Spinal cord (tissue), 10 donors: ENCODE measurements at places on chromosomes 13 and 19. TPM values are rescaled to one million over a fixed set of nuclear protein-coding genes. Genes with fewer than 3 reads are reported as not detected.

The N4BP2L1 gene
- 20.1 TPM for polyA plus RNA-seq

The FBN3 gene
- 31.7 TPM for polyA plus RNA-seq

The DLEU7 gene
- 8.8 TPM for polyA plus RNA-seq

The ERICH4 gene
- polyA plus RNA-seq = 0.39 TPM

The MOB3A gene
- polyA plus RNA-seq = 30.8 TPM

The SIGLEC11 gene
- polyA plus RNA-seq = 0.52 TPM

The LILRA1 gene
- polyA plus RNA-seq = 0.72 TPM

The KLK4 gene
- polyA plus RNA-seq = 1.9 TPM

The IFNL4 gene
- 0.80 TPM for polyA plus RNA-seq

The FFAR2 gene
- polyA plus RNA-seq = 0.50 TPM

The ZNF763 gene
- polyA plus RNA-seq = 4.8 TPM

The ZNF440 gene
- 22.6 TPM for polyA plus RNA-seq

The ZSCAN5B gene
- 0.17 TPM for polyA plus RNA-seq

The MBD3L5 gene
- not detected for polyA plus RNA-seq

The SYNGR4 gene
- 0.76 TPM for polyA plus RNA-seq

The NPAS1 gene
- polyA plus RNA-seq = 3.6 TPM

The PPP2R1A gene
- 752 TPM for polyA plus RNA-seq

The PLEKHJ1 gene
- 106 TPM for polyA plus RNA-seq

The TMC4 gene
- polyA plus RNA-seq = 4.2 TPM

The MAMSTR gene
- 6.6 TPM for polyA plus RNA-seq

The CYP2A6 gene
- 0.48 TPM for polyA plus RNA-seq

The ZNF726 gene
- polyA plus RNA-seq = 8.4 TPM

The PABPC3 gene
- 0.99 TPM for polyA plus RNA-seq

The NLRP4 gene
- polyA plus RNA-seq = not detected

The TNFRSF19 gene
- polyA plus RNA-seq = 31.8 TPM

The WTIP gene
- polyA plus RNA-seq = 36.5 TPM

The COL5A3 gene
- 7.8 TPM for polyA plus RNA-seq

The PINLYP gene
- 21.6 TPM for polyA plus RNA-seq

The FPR3 gene
- 0.09 TPM for polyA plus RNA-seq

The EGLN2 gene
- polyA plus RNA-seq = 106 TPM

The TDRD12 gene
- polyA plus RNA-seq = 0.93 TPM

The NECTIN2 gene
- 78.3 TPM for polyA plus RNA-seq

The ATP1A3 gene
- 643 TPM for polyA plus RNA-seq

The MYH14 gene
- polyA plus RNA-seq = 16.8 TPM

The TJP3 gene
- polyA plus RNA-seq = 1.00 TPM

The SEMA6B gene
- polyA plus RNA-seq = 58.9 TPM

The KCTD12 gene
- polyA plus RNA-seq = 111 TPM

The LILRA6 gene
- polyA plus RNA-seq = 0.67 TPM

The ZNF568 gene
- polyA plus RNA-seq = 26.6 TPM

The PRR19 gene
- polyA plus RNA-seq = 6.9 TPM

The DCT gene
- 0.41 TPM for polyA plus RNA-seq

The NCAN gene
- polyA plus RNA-seq = 491 TPM

The PPM1N gene
- 1.8 TPM for polyA plus RNA-seq

The NLRP5 gene
- polyA plus RNA-seq = not detected

The PTBP1 gene
- polyA plus RNA-seq = 137 TPM

The SLC25A41 gene
- polyA plus RNA-seq = 5.5 TPM

The KHSRP gene
- polyA plus RNA-seq = 317 TPM

The USHBP1 gene
- 5.3 TPM for polyA plus RNA-seq

The B3GNT3 gene
- polyA plus RNA-seq = 0.12 TPM

The GRK1 gene
- polyA plus RNA-seq = 0.36 TPM

The DEDD2 gene
- 27.8 TPM for polyA plus RNA-seq

The CTXN1 gene
- 161 TPM for polyA plus RNA-seq

The GJB2 gene
- 99.1 TPM for polyA plus RNA-seq

The ACP7 gene
- polyA plus RNA-seq = 0.27 TPM

The PCP2 gene
- polyA plus RNA-seq = not detected

The SLITRK1 gene
- polyA plus RNA-seq = 36.1 TPM

The ZNF528 gene
- polyA plus RNA-seq = 46.3 TPM
